ENCODE measurements at places on chromosomes 3 and 15.

DNA sequence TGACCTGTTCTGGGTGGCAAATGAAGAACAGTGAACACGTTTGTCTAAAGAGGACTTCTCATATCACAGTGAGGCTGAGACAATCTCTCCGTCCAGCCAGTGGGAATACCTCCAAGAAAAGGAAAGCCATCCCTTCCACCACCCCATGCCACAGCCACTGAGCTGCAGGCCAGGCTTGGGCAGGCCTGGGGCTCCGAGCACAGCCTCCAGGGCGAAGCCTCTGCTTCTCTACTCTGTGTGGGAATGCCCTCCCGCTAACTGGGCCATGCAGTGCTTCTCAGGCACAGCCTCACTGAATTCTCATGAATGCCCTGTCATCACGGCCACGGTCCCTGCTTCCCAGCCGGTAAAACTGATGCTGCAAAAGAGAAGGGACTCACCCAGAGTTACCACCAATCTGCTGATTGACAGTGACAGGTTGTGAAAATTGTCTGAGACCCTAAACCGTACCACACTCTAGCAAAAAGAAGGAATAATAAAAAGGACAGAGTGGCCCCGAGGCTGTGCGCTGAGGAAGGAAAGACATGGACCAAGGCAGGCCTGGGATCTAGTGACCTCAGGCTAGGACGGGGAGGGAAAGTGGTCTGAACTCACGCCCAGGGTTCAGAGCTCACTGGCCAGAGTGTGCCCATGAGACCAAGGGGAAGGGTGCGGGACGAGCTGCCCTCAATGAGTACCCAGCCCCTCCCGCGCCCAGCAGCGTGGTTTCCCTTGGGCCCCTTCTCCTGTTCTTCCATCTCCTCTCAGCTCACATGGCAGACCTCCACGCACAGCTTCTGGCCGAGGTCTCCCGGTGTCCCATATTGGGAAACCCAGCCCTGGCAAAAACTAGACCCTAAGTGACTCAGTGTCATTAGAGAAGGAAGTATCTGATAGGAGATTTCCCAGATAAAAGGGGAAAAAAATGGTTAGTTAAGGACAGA is 52.8 kb downstream of the DHX30 start:
- DNase-seq, result no peak

- no peak for DNase-seq
Observed at GRCh38 chr3:10292505-10293419, at the start of gene GHRL. Gene GHRL (minus strand): TSS chr3:10292947. CDS start chr3:10290180, 2,767 bp downstream.

DNA sequence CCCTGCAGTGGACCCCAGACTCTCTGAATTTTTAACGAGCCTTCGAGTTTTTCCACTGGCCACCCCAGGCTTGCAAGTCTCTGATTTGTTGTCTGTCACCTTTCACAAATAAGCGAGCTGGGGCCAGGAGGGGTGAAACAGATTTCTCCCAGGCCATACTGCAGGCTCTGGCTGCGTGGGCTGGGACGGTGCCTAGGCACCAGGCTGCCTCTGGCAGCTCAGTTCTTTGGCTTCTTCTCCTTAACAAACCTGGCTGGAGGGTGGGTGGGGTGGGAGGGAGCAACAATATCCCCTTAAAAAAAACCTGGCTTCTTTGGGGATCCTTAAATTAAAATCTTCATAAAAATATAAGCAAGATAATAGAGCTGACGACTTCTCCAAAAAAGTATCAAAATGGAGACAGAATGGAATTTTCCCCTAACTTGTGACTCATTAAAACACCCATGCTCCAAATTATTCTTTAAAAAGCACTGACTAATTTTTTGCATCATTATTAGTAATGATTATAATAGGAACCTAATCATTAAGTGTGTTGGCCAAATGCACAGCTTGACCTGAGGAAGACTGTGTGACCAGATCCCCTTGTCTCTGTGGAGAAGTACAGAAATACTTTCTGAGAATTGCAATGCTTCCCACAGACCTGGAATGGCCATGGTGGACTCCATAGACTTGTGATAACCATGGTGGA is 84.1 kb downstream of the SNRK start:
- DNase-seq, result no peak

GRCh38 chr15:54273928-54274327 is 295.7 kb downstream of the UNC13C start:
- no peak for DNase-seq

DNA sequence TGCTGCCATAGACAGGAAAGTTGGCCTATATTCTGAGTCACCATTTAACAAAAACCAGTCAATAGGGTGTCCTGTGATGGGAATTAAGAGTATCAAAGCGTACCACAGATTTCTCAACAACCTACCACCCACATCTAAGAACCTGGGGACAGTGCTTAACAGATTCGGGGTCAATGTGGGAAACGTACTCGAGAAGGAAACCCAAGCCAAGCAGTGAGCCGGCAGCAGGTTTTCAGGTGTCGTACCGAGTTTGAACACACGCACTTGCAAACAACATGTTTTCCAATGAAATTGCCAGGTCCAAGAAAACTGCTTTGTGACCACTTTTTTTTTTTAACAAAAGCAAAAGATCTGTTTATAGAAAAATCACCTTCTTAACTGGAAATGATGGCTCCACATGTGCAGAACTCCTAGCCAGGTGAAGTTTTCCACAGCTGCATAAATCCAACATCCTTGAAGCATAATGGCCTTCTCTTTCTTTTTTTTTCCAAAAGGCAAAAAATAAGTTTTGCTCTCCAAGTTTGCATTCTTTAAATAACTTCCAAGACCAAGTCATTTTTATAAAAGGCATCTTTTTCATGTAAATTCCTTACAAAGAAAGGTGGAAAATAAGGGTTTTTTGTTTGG is 45.7 kb downstream of the ADAMTS17 start:
- DNase-seq, result no peak

GRCh38 chr3:184240384-184241140 is 8.2 kb downstream of the ALG3 start:
- DNase-seq, result no peak

DNA sequence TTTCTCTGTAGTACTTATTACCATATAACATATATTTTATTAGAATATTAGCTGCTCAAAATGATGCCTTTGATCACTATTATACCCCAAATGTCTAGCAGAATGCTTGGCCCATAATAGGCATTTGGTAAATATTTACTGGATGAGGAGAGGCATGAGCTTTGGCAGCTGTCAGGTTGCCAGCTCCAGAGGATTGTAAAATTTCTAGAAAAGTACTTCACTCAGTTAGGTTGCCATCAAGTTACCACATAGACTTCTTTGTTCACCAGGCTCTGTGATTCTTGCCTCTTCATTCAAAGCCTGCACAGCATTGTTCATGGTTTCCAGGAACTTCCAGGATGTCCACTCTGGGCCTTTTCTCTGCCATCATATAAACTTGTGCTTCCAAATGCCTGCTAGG is 582.8 kb downstream of the PDCD6IP start:
- DNase-seq, result no peak

GRCh38 chr3:105836533-105836932 is 32.3 kb downstream of the CBLB start:
- no peak for DNase-seq

DNA sequence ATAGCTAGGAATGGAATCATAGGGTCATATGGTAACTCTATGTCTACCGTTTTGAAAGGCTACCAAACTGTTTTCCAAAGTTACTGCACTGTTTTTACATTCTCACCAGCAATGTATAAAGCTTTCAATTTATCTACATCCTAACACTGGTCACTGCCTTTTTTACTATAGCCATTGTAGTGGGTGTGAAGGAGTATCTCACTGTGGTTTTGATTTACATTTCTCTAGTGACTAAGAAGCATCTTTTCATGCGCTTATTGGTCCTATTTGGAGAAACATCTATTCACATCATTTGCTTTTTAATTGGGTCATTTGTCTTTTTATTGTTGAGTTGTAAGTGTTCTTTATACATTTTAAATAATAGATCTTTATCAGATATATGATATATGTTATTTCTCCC is 53.3 kb downstream of the PIK3R4 start:
- DNase-seq, result no peak

GRCh38 chr15:75823860-75824613 is 19.2 kb upstream of the UBE2Q2 start:
- no peak for DNase-seq

DNA sequence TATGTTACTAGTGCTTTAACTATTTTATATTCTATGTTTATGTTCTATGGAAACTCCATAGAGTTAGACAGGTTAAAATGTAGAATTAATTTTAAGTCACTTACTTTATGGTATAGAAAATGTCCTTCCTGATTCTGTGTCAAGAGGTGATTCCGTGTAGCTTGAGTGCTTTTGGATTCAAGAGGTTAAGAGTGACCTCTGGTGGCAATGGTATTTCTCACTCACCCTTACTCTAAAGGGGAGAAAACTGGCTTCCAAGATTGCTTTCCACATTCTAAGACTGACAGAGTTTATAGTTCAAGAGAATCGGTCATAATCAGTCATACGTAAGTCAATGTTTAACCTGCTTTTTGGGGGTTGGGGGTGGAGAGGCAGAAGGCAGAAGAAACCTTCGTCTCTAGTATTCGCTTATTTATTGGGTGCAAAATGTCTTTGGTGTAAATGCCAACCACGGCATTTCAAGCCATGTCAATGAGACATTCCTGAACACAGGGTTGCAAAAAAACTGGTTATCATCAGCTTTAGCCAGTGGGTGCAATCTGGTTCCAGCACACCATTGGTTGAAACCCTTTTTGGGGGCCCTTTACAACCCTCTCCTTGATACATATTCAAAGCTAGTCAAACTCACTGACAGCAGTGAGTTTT is 92.0 kb upstream of the VGLL3 start:
- DNase-seq, result no peak

DNA sequence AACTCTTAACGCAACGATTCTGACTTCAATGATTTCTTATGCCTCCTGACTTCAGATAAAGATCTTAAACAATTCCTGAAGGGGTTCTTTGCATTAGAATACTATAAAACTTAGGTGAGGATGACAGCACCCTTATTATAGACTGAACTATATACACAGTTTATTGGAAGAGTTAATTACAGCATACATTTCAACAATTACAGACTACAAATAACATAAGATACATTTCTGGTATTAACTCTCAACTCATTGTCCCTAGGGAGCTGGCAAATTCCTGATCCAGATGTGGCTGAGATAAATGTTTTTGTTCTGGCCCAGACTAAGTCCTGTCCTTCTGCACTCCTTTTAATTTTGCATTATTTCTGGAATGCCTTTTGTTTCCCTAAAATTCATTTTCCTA is 155.5 kb upstream of the TMC3 start:
- no peak for DNase-seq

DNA sequence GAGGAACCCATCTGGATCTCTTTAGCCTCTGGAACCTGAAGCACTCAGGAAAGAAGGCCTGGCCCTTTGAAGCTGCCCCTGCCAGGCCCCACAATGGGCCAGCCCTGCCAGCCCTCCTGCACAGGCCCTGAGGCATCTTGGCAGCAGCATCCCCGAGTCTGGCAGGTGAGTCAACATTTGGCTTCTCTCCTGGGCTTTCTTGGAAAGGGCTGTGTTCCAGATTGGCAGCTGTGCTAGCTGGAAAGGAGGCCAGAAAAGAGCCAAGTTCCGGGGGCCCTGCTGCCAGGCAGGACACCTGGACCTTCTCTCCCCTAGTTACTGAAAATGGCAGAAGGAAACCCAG is 187.2 kb downstream of the SHQ1 start:
- peak; percentile 33 for DNase-seq

- DNase-seq, result no peak
Observed at GRCh38 chr3:196193736-196194541, 17.3 kb downstream of the ZDHHC19 start.

GRCh38 chr15:52529341-52529924 is 753 bp upstream of the MYO5A start:
- DNase-seq, result no peak

GRCh38 chr3:81624756-81625155 is 136.7 kb downstream of the GBE1 start:
- DNase-seq, result no peak

GRCh38 chr15:24944954-24945353 is 9.8 kb upstream of the SNRPN start:
- DNase-seq, result no peak

GRCh38 chr3:77179762-77180161 is 139.9 kb downstream of the ROBO2 start:
- no peak for DNase-seq

- DNase-seq, result no peak
Observed at GRCh38 chr3:350871-351371, 154.4 kb downstream of the CHL1 start.

- no peak for DNase-seq
Observed at GRCh38 chr3:100354850-100355249, 20.3 kb downstream of the NIT2 start.

- no peak for DNase-seq
Observed at GRCh38 chr3:74842141-74842540, 227.7 kb upstream of the CNTN3 start.

- DNase-seq, result no peak
Observed at GRCh38 chr3:64561325-64561843, 126.4 kb downstream of the ADAMTS9 start.
